ENCODE measurements at places on chromosomes 6 and 20. TPM values are rescaled to one million over a fixed set of nuclear protein-coding genes. Genes with fewer than 3 reads are reported as not detected.

DNA sequence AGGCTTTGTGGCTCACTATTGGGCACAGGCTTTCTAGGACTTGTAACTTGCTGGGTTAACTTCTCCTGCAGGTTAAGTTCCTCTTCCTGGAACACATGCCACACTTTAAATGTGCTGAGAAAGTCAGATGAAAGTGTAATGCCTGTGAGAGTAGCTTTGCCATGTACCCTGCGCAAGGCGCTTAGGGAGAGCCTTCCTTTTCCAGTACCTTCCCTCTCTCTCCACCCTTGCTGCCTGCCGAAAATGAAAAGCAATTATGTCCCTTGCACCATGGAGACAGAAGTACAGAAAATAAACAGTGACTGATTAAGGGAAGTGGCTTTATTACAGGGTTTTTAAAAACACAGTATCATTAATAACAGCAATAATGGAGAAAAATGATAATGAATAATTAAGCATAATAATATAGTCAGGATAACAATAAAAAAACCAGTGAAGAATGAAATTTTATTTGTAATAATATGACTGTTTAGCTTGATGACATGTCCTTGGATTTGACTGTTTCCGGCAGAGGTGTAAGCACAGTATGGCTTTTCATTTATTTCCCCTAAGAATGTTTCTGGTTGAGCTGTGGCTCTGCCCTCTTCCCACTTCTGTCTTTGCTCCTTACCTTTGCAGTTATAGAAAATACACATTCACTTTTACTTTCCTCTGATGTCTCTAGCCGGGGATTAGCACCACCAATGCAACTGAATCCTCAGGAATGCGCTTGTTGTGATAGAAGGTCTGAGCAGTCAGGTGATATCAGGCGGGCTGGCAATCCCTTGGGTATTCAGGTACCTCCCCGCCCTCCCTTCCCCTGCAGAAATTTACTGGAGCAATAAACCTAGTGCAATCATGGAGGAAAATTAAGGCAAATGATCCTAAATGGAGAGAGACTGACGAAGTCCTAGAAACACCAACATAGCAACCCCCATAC lies 472.3 kb upstream of the CITED2 start:
- DNase-seq, result no peak

The LY86 gene
- total RNA-seq, result not detected

The CASS4 gene
- total RNA-seq, result 48.0 TPM

The TULP1 gene
- total RNA-seq, result 0.05 TPM

Measured in myocyte (in vitro differentiated cells).